Renal cortical epithelial cell (primary cell): ENCODE measurements at places on chromosomes 7 and 10.

- no peak for DNase-seq
Observed at GRCh38 chr7:129462420-129462819, 28.2 kb downstream of the STRIP2 start.

DNA sequence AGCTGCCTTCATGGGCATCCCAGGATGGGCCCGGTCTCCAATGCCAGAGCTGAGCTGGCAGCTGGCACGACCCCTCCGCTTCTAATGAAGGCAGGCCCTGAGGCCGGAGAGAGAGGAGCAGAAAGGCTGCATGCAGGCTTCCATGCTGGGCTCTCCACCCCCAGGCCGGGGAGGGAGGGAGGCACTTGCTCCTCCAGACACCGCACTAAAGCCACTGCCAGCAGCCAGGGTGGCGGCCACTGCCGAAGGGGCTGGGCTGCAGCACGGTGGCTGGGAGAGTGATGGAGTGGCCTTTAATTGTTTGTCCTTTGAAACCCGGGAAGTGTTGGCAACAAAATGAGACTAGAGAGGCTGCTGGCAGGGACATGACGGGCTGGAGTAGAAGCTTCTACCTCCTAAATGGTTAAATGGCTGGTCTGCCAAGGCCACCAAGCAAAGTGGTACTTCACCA is 236.5 kb downstream of the SKAP2 start:
- no peak for DNase-seq

DNA sequence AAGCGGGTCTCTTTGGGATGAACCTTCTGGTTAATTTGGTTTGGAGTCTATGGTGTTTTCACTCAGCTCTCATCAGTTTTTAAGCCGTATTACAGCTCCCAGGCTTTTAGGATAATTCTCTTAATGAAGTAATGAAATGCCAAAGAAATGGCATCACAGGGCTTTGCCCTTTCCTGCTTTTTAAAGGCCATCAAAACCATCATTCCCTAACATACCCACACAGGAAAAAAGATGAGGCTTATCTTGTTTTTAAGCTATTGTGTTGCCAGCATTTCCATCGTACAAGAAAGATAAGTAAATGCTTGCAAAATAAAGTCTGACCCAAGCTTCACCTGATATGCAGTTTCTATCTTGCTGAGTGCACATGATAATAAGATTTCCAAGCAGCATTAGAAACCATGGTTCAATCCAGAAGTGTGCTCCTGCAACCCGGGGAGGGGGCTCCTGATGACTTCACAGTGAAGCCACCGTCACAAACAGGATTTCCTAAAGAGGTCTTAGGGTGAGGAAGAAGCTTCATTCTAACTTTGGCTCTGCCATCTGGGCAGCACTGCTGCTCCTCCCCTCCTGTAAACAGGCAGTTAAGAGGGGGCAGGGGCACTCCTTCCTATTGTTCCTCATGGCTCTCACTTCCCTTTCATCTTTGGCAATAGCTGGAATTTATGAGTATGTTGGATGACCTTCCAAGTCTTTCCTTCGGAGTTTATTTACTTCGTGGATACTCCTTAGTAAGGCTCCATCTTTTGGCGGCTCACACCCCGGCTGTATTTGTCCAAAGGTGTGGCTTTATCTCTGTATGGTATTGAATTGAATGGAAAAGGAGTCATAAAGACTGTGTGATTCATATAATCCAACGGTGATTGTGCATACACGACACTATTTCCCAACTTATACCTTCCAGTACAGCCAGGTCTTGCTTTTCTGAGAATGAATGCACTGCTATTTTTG is 55.2 kb upstream of the FAM133B start:
- DNase-seq: peak; percentile 58

GRCh38 chr10:828191-828590 is 103.3 kb downstream of the LARP4B start:
- DNase-seq: no peak

GRCh38 chr7:107993891-107994291 is 9.1 kb downstream of the LAMB1 start:
- DNase-seq: no peak

- no peak for DNase-seq
Observed at GRCh38 chr7:39197831-39198230, 220.1 kb downstream of the POU6F2 start.

DNA sequence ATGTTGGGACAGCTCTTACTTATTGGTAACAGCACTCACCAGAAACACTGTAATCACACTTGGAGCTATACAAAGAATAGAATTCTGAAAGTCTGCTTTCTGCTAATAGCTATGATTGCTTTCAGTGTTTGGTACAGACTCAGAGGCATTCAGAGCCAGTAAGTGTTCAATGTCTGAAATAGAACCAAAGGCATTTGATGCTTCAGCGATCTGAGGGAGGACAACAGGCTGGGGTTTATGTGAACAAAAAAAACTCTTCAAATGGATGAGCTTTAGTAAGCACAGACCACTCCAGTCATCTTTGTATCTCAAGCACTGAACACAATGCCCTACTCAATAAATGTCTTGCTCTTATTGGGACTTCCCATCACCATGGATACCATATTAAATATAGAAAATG is 322.8 kb upstream of the GRM3 start:
- no peak for DNase-seq

DNA sequence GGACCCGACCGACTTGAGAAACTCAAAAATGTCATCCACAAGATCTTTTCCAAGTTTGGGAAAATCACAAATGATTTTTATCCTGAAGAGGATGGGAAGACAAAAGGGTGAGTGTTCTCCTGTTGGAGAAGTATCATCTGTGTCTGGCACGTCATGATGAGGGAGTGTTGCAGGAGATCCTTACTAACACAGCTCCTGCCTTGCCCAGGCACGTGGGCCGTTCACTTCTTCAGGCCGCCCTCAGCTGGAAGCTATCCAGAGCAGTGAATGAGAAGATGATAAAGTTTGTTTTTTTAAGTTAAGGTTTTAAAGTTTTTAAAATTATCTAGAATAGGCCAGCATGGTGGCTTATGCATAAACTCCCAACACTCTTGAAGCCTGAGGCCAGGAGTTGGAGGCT is 6.2 kb downstream of the EIF3B start:
- no peak for DNase-seq

- no peak for DNase-seq
Observed at GRCh38 chr10:107715565-107715964, 551.1 kb upstream of the SORCS1 start.
